ENCODE measurements at places on chromosomes 2 and 18.

DNA sequence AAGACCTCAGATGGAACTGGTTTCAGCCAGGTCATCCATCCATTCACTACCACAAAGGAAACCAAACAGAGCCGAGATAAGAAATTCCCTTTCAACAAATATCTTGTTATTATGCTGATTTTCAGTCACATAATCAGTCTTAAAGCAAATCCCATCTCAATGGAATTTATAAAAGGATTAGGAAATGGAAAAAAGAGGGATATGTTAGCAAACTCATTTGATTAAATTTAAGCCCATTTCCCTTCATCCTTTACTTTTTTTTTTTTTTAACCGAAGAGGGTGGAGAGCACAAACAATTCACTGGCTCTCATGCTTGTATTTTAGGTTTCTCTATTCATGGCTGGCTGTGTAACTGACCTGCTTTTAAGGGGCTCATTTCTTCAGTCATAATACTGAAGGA, 109.0 kb upstream of the GATA6 start:
- DNase-seq: no peak

- DNase-seq: no peak
Observed at GRCh38 chr2:200993097-200993496, 29.6 kb upstream of the ORC2 start.

- no peak for DNase-seq
Observed at GRCh38 chr2:64137996-64138395, 6.2 kb downstream of the PELI1 start.

- no peak for DNase-seq
Observed at GRCh38 chr2:145593991-145594614, 1074.2 kb upstream of the ZEB2 start.

DNA sequence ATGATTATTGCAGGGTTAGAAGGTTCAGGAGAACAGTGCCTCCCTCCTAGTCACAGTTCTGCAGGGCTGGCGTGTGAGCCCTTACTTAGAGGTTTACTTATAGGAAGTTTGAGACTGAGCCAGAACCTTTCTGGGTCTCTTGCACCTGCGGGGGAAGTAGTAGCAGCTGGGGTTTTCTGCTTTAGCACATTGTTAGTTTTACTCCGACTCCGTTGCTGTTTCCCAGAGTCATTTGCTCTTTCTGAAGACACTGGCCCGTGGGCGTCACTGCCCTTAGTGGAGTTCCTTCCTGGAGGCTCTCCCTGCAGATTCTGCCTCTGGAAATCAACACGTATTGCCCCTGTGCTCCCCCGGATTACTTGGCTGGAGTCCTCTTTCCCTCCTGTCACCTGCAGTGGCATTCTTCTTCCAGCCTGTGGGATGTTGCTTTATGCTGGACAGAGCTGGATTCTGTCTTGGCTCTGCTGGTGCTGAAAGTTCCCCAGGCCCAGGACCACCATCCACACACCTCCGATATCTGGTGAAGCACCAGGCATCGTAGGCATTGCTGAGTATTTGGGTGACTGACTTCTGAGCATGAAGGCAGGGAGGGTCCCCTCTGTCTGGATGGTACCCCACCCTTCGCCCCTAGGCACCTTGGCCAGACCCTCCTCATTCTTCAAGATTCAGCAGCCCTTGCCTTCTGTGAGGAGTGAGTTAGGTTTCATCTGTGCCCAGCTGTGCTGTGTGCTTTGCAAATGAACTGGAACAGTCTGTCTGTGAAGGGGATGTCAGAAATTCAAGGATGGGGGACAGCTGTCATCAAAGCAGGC, 51.7 kb downstream of the AGAP1 start:
- DNase-seq: no peak

DNA sequence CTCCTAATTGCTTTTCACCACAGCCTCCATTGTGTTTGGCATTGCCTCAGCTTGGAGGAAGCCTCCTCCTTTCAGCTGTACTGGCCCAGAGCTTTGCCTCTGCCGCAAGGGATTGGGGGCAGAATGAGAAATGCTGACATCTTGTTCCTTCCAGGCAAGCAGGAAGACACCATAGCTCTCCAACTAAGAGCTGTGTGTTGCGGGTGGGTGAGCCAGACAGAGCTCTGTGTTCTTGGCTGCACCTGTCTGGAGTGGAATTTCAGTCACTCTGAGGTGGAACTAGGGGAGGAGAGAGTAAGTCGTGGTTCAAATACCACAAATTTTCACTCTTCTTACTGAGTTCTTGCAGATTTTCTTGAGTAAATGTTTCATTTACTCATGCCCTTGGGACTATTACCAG, 36.6 kb upstream of the KCNF1 start:
- DNase-seq: no peak

DNA sequence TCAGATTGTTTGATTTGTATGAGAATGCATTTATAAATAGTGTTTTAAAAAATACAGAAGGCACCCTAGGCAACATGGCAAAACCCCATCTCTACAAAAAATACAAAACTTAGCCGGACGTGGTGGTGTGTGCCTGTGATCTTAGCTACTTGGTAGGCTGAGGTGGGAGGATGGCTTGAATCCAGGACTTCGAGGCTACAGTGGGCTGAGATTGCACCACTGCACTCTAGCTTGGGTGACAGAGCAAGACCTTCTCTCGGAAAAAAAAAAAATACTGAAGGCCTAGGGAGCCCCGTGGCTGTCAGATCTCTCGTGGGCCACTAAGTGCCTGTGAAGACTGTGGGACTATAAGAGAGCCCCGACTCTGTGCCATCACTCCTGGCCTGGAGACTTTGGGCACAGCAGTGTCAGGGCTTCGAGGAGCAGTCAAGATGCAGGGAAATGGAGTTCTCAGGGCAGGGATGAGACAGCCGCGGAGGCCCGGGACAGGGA, 40.5 kb downstream of the MYO7B start:
- DNase-seq: no peak

DNA sequence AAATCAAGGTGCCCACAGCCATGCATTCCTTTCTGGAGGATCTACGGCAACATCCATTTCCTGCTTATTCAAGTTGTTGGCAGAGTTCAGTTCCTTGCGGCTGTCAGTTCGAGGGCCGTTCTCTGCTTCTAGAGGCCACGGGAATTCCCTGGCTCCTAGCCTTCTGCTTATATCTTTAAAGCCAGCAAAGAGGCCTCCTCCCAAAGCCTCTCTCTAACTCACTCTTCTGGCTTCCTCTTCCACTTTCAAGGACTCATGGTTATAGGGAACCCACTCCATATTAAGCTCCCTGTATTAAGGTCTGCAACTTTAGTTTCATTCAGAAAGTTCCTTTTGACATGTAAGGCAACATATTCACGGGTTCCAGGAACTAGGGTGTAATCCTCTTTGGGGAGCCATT, 150.1 kb upstream of the RMP24 start:
- DNase-seq: no peak

DNA sequence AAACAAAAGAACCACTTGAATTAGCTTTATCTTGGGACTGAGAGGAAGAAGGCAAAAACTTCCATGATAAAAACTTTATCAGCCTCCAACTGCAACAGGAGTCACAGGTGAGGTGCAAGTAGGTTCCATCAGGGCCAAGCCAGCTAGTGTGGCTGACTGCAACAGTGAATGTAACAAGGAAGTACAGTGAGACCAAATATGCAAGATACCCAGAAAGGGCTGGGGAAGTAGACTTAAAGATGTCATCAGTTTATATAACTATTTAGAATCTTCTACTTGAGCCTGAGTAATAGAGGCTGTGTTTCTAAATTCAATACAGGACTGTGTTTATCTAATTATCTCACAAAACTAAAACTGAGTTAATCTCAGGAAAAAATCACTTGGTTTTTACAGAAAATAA, 14.8 kb downstream of the PLEKHM3 start:
- DNase-seq: no peak

DNA sequence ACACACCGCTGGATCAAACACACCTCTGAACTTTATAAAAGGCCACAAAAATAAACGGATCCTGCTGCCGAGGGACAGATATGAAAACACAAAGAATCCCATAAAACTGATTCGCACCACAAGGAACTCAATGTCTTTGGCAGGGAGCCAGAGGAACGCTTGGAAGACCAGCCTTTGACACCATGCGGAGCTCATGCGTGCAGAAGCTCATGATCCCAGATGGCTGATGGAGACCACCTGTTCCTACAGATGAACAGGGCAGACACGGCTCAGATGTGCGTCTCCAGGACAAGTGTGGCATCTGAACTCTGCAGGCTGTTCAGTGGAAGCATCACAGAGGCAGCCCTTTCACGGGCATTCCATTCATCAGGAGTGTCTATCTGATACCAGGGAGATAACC, 24.9 kb downstream of the COPS9 start:
- no peak for DNase-seq
